ENCODE measurements at places on chromosomes 6 and 20. TPM values are rescaled to one million over a fixed set of nuclear protein-coding genes. Genes with fewer than 3 reads are reported as not detected.

GRCh38 chr6:169800668-169801395, 49.4 kb downstream of the ERMARD start:
- no peak for DNase-seq

GRCh38 chr6:30113841-30114240, 951 bp upstream of the TRIM31 start:
- no peak for DNase-seq

DNA sequence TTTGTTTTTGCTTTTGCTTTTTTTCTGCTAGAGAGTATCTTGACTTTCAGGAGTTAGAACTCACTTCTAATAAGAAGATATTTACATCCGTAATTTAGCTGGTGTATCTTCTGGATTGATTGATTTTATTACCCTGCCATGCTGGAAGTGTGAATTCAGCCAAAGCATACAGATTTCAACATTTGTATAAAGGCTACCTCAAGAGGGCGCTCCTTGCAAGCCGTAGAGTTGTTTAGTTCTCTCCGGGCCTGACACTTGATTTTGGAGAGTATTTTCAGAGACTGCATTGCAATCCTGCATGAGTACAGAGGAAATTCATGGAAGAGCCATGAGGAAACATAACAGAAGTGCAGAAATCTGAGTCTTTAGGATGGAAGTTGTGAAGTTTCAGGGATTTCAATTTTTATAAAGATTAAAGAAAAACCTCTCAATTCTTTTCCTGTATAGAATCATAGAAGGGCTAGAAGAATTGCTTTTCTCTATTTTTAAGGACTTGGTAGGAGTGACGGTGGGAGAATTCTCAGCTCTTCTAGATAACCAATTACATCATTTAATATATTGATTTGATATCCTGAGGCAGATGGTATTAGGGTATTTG, 66.7 kb upstream of the TIAM2 start:
- DNase-seq = no peak

DNA sequence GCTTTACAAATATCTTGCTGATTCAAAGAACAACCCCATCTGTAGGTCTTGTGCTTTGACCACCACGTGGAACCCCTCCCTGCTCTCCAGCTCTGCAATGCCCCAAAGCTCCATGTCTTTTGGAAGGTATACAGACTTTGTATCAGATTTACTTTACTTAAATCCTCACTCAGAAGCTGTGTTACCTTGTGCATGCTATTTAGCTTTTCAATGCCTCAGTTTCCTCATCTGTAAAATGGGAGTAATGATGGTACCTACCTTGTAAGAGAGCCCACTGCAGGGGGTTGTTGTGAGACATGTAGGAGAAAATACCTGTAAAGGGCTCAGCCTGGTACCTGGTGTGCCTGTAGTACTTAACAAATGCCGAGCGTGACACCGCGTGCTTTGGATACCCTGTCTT, 200.2 kb upstream of the CHD6 start:
- DNase-seq = no peak

DNA sequence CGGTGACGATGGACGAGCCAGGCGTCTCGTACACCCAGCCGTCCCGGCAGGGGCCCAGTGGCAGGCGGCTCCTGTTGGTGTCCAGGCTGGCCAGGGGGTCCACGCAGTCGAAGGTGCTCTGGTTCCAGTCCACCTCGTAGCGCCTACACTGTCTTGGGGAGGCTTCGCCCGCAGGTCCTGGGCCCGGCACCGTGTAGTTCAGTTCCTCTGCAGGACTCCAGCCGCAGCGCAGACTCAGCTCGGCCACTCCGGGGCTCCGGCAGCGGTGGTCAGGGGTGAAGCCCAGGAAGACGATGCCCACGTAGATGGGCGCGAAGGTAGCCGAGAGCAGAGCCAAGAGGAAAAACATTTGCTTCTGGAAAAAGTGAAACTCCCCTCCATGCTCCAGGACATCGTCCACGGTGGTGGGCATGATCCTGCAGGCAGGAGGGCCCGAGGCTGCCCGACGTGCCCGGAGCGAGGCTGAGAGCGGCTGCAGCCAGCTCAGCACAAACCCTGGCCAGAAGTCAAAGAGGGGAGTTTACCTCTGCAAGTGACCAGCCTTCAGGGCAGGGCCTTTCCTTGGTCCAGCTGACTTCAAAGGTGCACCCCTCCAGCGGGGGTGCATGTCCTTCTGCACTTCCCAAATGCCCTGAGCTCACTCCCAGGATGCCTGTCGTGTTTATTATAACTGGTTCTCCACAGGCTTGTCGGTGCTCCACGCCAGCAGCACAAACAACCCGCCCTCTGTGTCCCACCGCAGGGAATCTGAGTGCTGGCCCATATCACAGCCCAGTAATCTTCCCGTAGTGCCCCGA, at the start of gene SLC22A2:
TSS of gene SLC22A2 (minus strand) at position 476 of the 797 bp plus-strand sequence. CDS start at position 412, 64 bp downstream.
- no peak for DNase-seq

Gene BACH2
- total RNA-seq = 7.0 TPM

Gene FAM184A
- 12.8 TPM for total RNA-seq

All from breast epithelium (tissue), 4 donors.